T1000 (cell line): ENCODE measurements at places on chromosomes 5 and 9.

DNA sequence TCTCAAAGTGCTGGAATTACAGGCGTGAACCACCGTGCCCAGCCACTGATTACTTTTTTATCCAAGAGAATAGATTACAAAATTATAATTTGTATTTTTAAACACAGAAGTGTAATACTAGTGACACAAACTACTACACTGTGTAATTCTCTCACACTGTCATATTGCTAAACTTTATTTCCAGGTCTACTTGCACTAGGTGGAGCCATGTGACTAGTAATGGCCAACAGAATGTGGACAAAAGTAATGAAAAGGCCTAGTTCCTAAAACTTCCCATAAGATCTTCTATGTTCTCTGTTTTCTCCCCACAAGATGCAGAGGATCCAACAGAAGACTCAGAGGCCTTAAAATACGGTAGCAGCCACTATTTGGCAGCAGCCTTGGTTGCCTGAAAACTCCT, 27.3 kb downstream of the NADK2 start:
- DNase-seq = no peak

- DNase-seq = no peak
Measured at GRCh38 chr9:81564632-81565031, 124.7 kb downstream of the TLE1 start.

- no peak for DNase-seq
Measured at GRCh38 chr9:34684145-34684544, 6.9 kb downstream of the CCL19 start.

DNA sequence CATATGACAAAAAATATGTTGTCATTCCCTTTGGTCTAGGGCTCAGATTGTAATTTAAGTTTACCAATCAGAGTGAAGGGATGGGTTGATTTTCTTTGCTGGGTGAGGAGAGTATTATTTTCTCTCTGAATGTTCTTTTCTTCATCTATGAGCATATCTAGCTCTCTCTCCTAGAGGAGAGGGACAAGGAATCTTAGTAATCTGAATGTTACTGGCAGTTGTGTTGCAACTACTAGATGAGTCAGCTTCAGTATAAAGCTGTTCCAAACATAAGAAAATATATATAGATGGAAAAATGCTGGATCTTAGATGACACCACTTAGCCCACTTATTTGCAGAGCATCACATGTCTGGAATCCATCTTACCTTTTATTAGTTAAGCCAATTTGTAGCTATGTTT, 259.3 kb downstream of the TUSC1 start:
- no peak for DNase-seq

- no peak for DNase-seq
Measured at GRCh38 chr9:129069862-129070641, 10.9 kb upstream of the DOLPP1 start.

- no peak for DNase-seq
Measured at GRCh38 chr5:176373100-176373818, 8.0 kb downstream of the ARL10 start.

DNA sequence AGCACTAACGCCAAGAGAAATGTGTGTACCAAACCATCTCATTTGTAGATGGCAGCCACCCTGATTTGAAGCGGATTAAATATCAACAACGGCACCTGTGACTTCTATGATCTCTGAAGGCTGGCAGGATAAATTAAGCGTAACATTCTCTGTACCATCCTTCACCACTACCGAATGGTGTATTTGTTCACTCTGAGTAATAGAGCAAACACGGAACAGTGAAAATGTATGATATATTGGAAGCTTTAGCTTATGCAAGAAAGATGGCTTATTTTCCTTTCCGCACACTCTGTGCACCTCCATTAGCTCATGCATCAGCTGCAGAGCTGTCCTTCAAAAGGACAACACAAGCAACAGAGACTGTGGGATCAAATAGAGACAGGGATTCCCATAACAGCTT, 431.1 kb downstream of the PRELID2 start:
- no peak for DNase-seq

GRCh38 chr5:166342402-166342801, 1949.0 kb upstream of the WWC1 start:
- no peak for DNase-seq

DNA sequence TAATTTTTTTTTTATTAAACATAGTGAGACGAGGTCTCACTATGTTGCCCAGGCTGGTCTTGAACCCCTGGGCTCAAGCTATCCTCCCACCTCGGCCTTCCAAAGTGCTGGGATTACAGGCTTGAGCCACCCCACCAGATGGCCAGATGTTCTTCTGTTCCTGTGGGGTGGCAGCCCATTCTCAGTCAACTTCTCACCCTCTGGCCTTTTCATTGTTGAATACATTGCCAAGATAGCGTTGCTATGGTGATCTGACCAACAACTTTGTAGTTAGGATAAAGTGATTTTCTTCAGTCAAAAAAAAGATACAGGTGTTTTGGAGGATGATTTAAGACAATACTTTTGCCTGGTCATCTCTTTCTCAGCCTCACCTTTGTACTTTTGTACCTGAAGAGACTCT, 109.1 kb downstream of the EGFLAM start:
- DNase-seq = no peak

GRCh38 chr5:118405650-118406061, 582.7 kb downstream of the DTWD2 start:
- no peak for DNase-seq

GRCh38 chr5:75148051-75148450, 88.6 kb downstream of the ANKRD31 start:
- no peak for DNase-seq
